NCI-H748 treated with DMSO at 0.1 percent for 48 hours (cell line): ENCODE measurements at places on chromosomes 13 and 19.
A peak's percentile ranks its signal among the peaks of the same experiment; 100 is the strongest.

- peak; percentile 89 for DNase-seq
These were observed 25.1 kb downstream of the STARD13 start for GRCh38 chr13:33260168-33261098.

- no peak for DNase-seq
These were observed 27.5 kb upstream of the CEACAM1 start for GRCh38 chr19:42555801-42556200.

DNA sequence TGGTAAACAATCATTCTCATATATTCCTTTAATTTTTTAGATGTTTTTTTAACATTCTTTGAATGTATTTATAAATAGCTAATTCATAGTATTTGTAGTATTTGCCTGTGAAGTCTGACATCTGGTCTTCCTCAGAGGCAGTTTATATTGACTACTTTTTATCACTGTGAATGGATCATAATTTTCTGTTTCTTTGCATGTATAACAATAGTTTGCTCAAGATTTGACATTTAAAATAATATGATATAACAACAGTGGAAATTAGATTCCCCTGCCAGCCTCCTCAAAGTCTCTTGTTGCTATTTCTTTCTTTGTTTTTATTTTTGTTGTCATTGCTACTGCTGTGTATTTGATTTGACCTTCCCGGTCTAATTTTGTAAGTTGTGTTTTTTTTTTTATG is 297.0 kb upstream of the PCDH20 start:
- DNase-seq = no peak

GRCh38 chr19:30719999-30720345 is 347.8 kb downstream of the ZNF536 start:
- DNase-seq = no peak

DNA sequence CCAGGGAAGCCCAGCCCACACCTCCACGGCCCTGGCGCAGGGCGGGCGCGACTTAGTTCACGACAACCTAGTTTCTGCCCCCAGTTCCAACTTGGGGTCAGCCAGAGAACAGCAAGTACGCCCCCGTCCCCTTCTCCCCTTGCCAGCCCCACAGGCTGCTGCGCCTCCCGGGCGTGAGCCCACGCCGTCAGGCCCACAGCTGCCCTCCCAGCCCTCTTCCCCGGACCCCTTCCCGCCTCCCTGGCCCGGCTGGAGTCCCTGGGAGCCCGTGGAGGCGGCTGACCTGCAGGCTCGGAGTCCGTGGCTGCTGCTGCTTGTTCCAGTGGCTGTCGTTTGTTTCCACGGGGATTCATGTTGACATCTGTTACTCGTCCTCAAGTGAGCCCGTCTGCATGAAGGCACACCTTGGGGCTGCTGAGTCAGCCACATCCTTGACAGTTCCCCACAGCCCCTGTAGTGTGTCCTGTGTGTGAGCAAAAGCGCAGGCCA is 86.0 kb downstream of the ATP11A start:
- no peak for DNase-seq

DNA sequence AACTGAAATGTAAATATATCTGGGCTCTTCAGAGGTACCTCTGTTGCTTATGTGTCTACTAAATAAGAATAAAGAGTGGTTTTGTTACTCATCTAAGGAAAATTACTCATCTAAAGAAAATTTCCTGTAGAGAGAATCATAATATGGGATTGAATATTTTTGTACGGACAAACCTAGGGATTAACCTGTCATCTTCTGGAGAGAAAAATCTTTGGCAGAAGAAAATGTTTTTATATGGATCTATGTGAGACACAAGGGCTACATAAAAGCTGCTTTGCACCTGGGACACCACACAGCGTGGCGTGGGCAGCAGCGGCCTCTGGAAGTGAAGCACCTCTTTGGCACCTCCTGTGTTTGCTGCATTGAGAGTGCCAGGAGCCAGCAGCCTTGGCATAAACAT is 242.9 kb upstream of the DACH1 start:
- DNase-seq = no peak
